Panc1 (cell line): ENCODE measurements at places on chromosomes 1 and 21. TPM values are rescaled to one million over a fixed set of nuclear protein-coding genes. Genes with fewer than 3 reads are reported as not detected.

GRCh38 chr1:180630408-180631193 lies 1.2 kb upstream of the XPR1 start:
- H3K36me3 ChIP-seq, result no peaks in the 10 kb centered on the region; the same call in 1 of the 2 replicates
- no peak for DNase-seq
- no peak overlapping the region for H3K4me3 ChIP-seq

GRCh38 chr1:20166051-20166450 lies 19.8 kb upstream of the UBXN10 start:
- no peak overlapping the region for H3K4me3 ChIP-seq
- no peak overlapping the region for H3K27ac ChIP-seq
- no peaks in the 10 kb centered on the region for H3K36me3 ChIP-seq
- H3K4me1 ChIP-seq, result no peaks in the 10 kb centered on the region; the same call in 1 of the 2 replicates

GRCh38 chr1:34500451-34500850 lies 254.4 kb upstream of the GJB5 start:
- no peak for DNase-seq
- H3K4me1 ChIP-seq, result no peaks in the 10 kb centered on the region
- H3K36me3 ChIP-seq, result no peaks in the 10 kb centered on the region
- no peaks in the 10 kb centered on the region for H3K27me3 ChIP-seq
- no peak overlapping the region for H3K4me3 ChIP-seq
- H3K27ac ChIP-seq, result no peak overlapping the region

GRCh38 chr1:113975211-113975895 lies 3.9 kb upstream of the OLFML3 start:
- no peak overlapping the region for H3K27ac ChIP-seq
- H3K27me3 ChIP-seq, result no peaks in the 10 kb centered on the region
- H3K4me1 ChIP-seq, result no peaks in the 10 kb centered on the region
- H3K36me3 ChIP-seq, result peaks cover 10% of the 10 kb centered on the region

Gene TOR3A
- 51.5 TPM for total RNA-seq

DNA sequence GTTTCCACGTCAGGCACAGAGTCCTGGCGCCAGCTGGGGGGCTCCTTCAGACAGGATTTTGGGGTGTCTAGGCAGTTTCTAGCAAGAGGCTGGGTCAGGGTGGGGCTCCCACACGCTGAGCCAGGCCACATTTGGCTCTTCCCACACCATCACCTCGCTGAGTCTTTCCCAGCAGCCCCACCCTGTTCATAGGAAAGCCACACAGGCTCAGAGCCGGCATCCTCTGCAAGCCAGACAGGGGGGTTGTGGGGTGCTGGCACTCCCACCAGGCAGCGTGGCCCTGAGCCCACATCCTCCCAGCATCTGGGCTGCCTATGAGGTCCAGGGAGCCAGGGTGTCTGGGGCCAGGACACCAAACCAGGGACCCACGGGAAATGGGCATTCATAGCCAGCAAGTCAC lies 2.8 kb upstream of the GPR153 start:
- H3K36me3 ChIP-seq, result no peaks in the 10 kb centered on the region
- no peaks in the 10 kb centered on the region for H3K4me1 ChIP-seq
- H3K27ac ChIP-seq, result no peak overlapping the region
- no peak for DNase-seq
- H3K4me3 ChIP-seq, result no peak overlapping the region

Gene FCAMR
- not detected for total RNA-seq

DNA sequence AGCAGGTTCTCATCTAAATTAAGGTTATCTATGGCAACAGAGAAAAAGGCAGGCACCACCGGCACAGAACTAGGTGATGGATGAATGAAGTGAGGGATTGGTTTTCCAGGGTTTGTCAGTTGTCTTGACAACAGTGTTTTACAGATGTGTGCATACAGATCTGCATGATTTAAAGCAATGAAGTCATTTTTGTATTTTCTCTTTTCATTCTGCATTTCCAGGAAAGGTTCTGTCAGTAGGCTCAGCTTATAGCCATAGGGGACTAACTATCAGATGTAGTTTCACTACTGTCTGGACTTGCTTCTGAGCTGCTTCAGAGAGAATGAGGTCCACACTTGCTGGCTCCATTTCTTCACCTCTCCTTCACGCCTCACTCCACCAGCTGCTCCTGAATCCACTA lies 98.2 kb upstream of the LMO4 start:
- H3K4me1 ChIP-seq, result peaks cover 7% of the 10 kb centered on the region; the same call in 1 of the 2 replicates
- no peaks in the 10 kb centered on the region for H3K36me3 ChIP-seq
- no peak overlapping the region for H3K27ac ChIP-seq
- no peaks in the 10 kb centered on the region for H3K27me3 ChIP-seq
- no peak for DNase-seq

GRCh38 chr1:215635827-215636226 lies 68.7 kb downstream of the KCTD3 start:
- no peak for DNase-seq
- no peaks in the 10 kb centered on the region for H3K27me3 ChIP-seq
- no peak overlapping the region for H3K4me3 ChIP-seq
- H3K4me1 ChIP-seq, result no peaks in the 10 kb centered on the region
- no peaks in the 10 kb centered on the region for H3K36me3 ChIP-seq

GRCh38 chr1:162029157-162029556 lies 5.5 kb upstream of the OLFML2B start:
- H3K36me3 ChIP-seq, result no peaks in the 10 kb centered on the region
- peaks cover 4% of the 10 kb centered on the region; the same call in 1 of the 2 replicates for H3K27me3 ChIP-seq
- no peak for DNase-seq
- H3K4me3 ChIP-seq, result no peak overlapping the region
- peaks cover 3% of the 10 kb centered on the region for H3K4me1 ChIP-seq
